Left lung (tissue), 14 donors: ENCODE measurements at places on chromosomes 6 and 20. TPM values are rescaled to one million over a fixed set of nuclear protein-coding genes. Genes with fewer than 3 reads are reported as not detected.

DNA sequence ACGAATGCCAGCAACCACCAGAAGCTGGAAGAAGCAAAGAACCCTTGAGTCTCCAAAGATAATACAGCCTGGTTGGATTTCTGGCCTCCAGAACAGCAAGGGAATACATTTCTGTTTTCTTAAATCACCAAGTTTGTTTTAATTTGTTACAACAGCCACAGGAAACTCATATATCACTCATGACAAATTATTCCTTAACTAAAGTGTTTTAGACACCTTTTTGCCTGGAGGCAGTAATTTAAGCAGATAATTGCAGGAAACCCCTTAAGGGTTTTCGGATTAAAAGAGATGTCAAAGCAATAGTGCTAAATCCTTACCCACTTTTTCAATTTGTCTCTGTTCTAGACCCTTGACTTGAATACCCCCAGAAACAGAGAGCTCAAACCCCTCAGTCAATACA, 1050.0 kb downstream of the EPHA7 start:
- H3K4me1 ChIP-seq, result no peaks in the 10 kb centered on the region
- no peak for DNase-seq
- no peak overlapping the region for H3K4me3 ChIP-seq
- no peaks in the 10 kb centered on the region for H3K27me3 ChIP-seq
- no peaks in the 10 kb centered on the region for H3K36me3 ChIP-seq

SYCP2L gene
- 0.41 TPM for total RNA-seq

BTN1A1 gene
- not detected for total RNA-seq

OR12D2 gene
- not detected for total RNA-seq

MUCL3 gene
- 4.0 TPM for total RNA-seq
